RWPE2 (cell line): ENCODE measurements at places on chromosomes 7 and 10.

DNA sequence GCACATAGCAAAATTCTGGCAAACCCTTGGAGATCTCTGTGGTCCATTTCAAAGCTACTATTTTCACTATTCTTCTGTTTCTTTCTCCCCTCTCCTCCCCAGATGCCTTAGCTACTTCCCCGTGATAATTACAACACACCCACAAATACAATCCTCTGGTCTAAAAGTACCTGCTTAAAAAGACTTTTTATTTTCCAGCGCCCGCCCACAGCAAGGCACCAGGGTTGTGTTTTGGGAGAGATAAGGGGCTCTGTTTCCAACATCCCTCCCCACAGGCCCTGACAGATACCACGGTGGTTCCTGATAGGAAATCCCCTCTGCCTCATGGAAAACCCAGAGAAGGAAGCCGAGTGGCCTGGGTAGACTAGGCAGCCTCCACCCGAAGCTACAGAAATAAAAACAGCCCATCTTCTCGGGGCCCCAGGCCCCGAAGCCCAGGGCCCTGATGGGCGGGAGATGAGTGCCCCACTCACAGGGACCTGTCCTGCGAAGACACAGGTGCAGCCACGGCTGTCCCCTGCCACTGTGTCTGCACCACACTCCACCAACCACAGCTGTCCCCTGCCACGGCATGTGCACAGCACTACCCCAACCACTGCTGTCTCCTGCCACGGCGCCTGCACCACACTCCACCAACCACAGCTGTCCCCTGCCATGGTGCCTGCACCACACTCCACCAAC is 19.7 kb downstream of the CALML5 start:
- DNase-seq = no peak
- H3K4me1 ChIP-seq = peaks cover 3% of the 10 kb centered on the region
- H3K27ac ChIP-seq = no peak overlapping the region
- H3K36me3 ChIP-seq = no peaks in the 10 kb centered on the region
- no peaks in the 10 kb centered on the region for H3K27me3 ChIP-seq

DNA sequence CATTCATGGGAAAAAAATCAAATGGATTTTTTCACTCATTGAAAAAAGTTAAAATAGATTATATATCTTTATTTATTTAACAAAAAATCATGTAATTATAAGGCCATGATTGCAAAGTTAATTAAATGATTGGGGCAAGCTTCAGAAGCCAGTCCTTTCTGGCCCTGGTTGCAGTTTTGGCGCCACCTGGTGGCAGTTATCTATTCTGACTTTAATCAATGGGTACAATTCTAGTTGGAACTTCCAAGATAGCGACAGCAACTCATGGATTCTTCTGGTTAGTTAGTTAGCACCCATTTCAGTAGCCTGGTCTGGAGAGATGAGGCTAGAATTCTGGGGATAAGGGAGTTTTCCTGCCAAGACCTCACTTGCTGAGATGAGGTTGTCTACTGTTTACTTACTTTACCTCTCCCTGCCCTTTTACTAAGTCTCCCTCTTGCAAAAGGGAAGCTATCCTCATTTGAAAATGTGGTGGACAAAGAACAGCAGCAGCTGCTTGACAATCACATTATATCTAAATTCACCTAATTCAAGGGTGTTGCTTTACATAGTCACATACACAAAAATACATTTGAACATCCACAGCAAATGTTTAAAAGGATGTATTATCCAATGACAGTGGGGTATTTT is 42.3 kb downstream of the NOC3L start:
- H3K4me1 ChIP-seq = no peaks in the 10 kb centered on the region
- H3K36me3 ChIP-seq = peaks cover 16% of the 10 kb centered on the region; the same call in 1 of the 2 replicates
- no peak for DNase-seq
- no peaks in the 10 kb centered on the region for H3K27me3 ChIP-seq
- no peak overlapping the region for H3K4me3 ChIP-seq
- H3K27ac ChIP-seq = no peak overlapping the region

GRCh38 chr10:6739530-6740174 is 159.6 kb upstream of the PRKCQ start:
- H3K4me3 ChIP-seq = no peak overlapping the region
- H3K36me3 ChIP-seq = peaks cover 12% of the 10 kb centered on the region
- no peak for DNase-seq
- peak overlapping the region; percentile 86 for H3K27ac ChIP-seq
- no peaks in the 10 kb centered on the region for H3K27me3 ChIP-seq

- H3K4me1 ChIP-seq = peaks cover 10% of the 10 kb centered on the region
- peaks cover 22% of the 10 kb centered on the region for H3K36me3 ChIP-seq
- peak overlapping the region; percentile 75 for H3K27ac ChIP-seq
- peak overlapping the region; percentile 71 for H3K4me3 ChIP-seq
Observed at GRCh38 chr10:33335551-33335800, 1.0 kb upstream of the NRP1 start.

- no peak overlapping the region for H3K27ac ChIP-seq
- H3K4me1 ChIP-seq = no peaks in the 10 kb centered on the region
- H3K4me3 ChIP-seq = no peak overlapping the region
- H3K36me3 ChIP-seq = no peaks in the 10 kb centered on the region
Observed at GRCh38 chr7:16264036-16264819, 157.1 kb downstream of the CRPPA start.

- H3K27ac ChIP-seq = no peak overlapping the region
- no peaks in the 10 kb centered on the region for H3K4me1 ChIP-seq
- no peak for DNase-seq
- no peaks in the 10 kb centered on the region for H3K36me3 ChIP-seq
- no peaks in the 10 kb centered on the region for H3K27me3 ChIP-seq
Observed at GRCh38 chr7:25765110-25765655, 386.8 kb upstream of the NFE2L3 start.

- no peaks in the 10 kb centered on the region for H3K27me3 ChIP-seq
- H3K36me3 ChIP-seq = peaks cover 29% of the 10 kb centered on the region
- H3K4me1 ChIP-seq = peaks cover 8% of the 10 kb centered on the region
Observed at GRCh38 chr10:118729641-118730258, 25.0 kb downstream of the CACUL1 start.

- H3K4me3 ChIP-seq = no peak overlapping the region
- H3K4me1 ChIP-seq = peaks cover 18% of the 10 kb centered on the region
- H3K27ac ChIP-seq = no peak overlapping the region
- no peaks in the 10 kb centered on the region for H3K27me3 ChIP-seq
- no peak for DNase-seq
Observed at GRCh38 chr10:122327237-122328206, 47.0 kb upstream of the PLEKHA1 start.

- no peak overlapping the region for H3K27ac ChIP-seq
- no peak for DNase-seq
- H3K27me3 ChIP-seq = no peaks in the 10 kb centered on the region
- H3K4me3 ChIP-seq = no peak overlapping the region
- no peaks in the 10 kb centered on the region for H3K36me3 ChIP-seq
Observed at GRCh38 chr7:99599836-99600235, 1.8 kb downstream of the TMEM225B start.

DNA sequence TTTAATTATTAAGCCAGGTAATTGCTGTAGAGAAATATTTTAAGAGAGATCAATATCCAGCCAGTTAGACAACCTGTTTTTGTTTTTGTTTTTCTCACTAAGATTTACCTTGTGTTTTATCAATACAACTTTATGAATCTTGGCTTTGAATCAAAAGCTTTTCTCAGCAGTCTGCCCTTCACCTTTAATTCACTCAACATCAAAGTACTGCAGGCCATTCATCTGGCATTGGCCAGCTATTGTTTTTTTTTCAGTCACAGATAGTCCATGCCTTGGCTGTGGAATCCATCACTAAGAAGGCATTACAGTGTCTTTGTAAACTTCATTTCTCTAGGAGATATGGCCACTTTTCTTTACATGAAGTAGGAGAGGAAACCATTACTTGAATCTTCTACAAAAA is 20.2 kb downstream of the SGCE start:
- no peaks in the 10 kb centered on the region; the same call in 1 of the 2 replicates for H3K36me3 ChIP-seq
- H3K4me1 ChIP-seq = peaks cover 22% of the 10 kb centered on the region
- no peaks in the 10 kb centered on the region for H3K27me3 ChIP-seq

DNA sequence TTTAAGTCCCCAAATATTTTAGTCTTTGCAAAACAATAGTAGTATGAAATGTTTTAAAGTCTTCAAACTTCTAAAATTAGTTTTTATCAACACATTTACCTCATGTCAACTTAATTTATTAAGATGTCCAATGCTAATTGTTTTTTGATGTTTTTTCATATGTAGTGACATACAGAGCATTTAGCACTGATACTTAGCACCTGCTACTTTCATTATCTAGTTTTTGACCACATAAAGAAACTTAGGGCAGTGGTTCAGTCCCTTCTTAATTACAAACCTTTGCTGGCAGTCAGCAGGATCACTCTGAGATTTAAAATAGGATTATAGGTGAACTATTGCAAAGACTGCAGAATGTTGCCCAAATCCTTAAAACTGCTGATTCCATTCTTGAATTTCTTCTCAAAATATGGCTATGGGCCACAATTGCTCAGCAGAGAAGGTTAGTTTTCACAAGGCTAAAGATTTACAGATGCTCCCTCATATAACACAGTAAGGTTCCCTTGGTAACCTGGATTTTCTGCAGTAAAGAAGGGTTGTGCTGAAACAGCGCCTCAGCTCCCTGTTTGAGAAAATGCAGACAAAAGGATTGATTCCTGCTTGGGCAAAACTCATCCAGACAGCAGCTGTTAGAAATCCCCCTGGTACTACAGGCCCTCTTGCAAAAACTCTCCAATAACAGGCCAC is 3.4 kb downstream of the GPR85 start:
- H3K27me3 ChIP-seq = peaks cover 7% of the 10 kb centered on the region
- H3K27ac ChIP-seq = no peak overlapping the region
- DNase-seq = no peak
- H3K4me3 ChIP-seq = no peak overlapping the region
- H3K4me1 ChIP-seq = peaks cover 7% of the 10 kb centered on the region

GRCh38 chr7:108869070-108869469 is 299.4 kb downstream of the DNAJB9 start:
- H3K4me1 ChIP-seq = no peaks in the 10 kb centered on the region
- no peak overlapping the region for H3K4me3 ChIP-seq
- DNase-seq = no peak
- H3K27me3 ChIP-seq = no peaks in the 10 kb centered on the region

DNA sequence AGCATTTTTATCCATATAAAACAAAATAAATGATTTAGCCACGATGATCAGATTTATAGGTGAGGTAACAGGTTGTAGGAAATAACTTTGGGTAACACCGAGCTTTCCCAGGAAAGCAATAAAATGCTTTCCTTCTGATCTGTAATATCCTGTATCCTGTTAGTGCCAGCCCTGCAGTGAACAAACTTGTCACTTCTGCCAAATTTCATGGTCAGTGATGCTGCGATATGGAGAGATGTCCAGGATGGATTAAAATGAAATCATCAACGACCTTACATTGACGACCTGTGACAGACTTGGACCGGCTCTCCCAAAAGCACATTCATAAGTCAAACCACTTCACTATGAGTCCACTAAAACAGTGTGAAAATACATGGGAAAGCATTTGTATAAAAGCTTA is 608.0 kb upstream of the NRP1 start:
- no peak overlapping the region for H3K27ac ChIP-seq
- H3K27me3 ChIP-seq = no peaks in the 10 kb centered on the region
- no peak overlapping the region for H3K4me3 ChIP-seq
- no peaks in the 10 kb centered on the region for H3K36me3 ChIP-seq
- no peak for DNase-seq

DNA sequence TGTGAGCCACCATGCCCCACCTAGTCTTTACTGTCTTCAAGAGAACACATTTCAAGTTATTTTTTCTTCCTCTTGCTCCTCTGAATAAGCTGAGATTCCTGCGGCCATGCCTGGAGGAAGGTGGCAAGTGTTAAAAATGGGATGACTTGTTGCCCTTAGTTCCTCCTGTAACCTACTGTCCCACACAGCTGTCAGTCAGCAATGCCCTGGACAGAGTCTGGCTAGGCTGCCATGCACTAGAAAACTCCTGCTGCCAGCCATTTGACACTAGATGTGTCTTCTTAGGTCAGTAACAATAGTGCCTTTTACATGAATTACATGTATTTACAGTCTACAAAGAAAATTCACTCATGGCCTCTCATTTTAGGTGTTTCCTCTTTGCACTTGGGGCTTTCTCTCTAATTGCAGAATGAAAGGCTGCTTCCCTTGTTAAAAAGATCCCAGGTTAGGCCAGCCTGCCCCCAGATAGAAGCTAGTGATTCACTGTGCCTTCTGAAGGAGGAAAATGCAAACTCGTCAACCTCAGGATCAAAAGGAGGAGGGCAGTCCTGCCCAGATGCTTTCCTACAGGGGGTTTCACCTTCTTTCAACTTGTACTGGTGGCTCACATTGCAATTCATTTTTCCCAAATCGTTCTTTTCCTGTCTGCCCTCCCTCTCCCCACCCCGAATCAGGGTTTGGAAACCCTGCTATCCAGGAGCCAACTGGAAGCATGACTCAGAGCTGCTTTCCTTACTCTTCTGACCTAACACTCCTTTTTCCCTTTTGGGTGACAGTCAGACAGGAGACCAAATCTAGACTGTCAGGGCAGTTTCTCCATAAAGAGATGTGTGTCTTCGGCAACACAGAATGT is 136.6 kb downstream of the SPAG6 start:
- no peak for DNase-seq
- H3K27me3 ChIP-seq = peaks cover 5% of the 10 kb centered on the region
- no peaks in the 10 kb centered on the region for H3K4me1 ChIP-seq
- H3K27ac ChIP-seq = no peak overlapping the region
- H3K4me3 ChIP-seq = no peak overlapping the region

GRCh38 chr10:103598654-103599115 is 105.2 kb downstream of the NEURL1 start:
- DNase-seq = no peak
- no peaks in the 10 kb centered on the region for H3K27me3 ChIP-seq
- no peak overlapping the region for H3K27ac ChIP-seq
- peaks cover 15% of the 10 kb centered on the region for H3K36me3 ChIP-seq
- no peaks in the 10 kb centered on the region for H3K4me1 ChIP-seq
- H3K4me3 ChIP-seq = no peak overlapping the region

DNA sequence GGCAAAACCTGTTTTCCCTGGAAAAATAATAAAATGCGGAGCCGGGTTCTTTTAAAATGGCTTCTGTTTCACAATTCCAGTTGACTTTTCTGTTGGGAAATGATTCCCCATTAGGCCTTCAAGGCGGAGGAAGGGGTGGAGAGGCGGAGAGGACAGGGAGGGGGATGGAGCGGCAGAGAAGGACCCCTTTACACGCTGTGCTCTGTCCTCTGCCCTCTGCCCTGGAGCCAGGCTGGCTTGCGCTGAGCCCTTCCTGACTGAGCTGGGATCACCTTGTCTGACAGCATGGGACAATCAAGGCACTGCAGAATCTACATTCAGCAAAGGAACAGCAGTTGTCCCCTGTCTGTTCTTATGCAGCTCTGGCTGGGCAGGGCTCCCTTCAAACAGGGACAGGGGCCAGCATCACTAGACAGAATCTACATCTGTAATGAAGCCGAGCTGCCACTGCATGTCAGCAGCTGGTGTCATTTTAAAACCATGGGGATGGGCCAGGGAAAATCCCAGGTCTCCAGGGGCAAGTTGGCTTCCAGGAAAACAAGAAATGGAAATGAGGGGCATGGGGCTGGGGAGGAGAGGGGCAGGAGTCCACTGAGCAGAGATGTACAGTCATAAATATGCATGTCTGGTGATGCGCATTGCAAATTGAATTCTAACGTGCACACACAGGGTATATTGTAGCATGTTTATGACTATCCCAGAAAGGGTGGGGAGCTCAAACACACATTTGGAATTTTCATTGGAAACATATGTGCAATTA is 120.0 kb downstream of the MKX start:
- no peak overlapping the region for H3K4me3 ChIP-seq
- H3K36me3 ChIP-seq = no peaks in the 10 kb centered on the region
- H3K4me1 ChIP-seq = no peaks in the 10 kb centered on the region
- H3K27me3 ChIP-seq = no peaks in the 10 kb centered on the region

GRCh38 chr10:93807371-93807770 is 49.6 kb downstream of the LGI1 start:
- H3K36me3 ChIP-seq = no peaks in the 10 kb centered on the region
- no peak overlapping the region for H3K4me3 ChIP-seq
- no peaks in the 10 kb centered on the region for H3K27me3 ChIP-seq
- DNase-seq = no peak

GRCh38 chr10:62850646-62851045 is 34.5 kb upstream of the EGR2 start:
- DNase-seq = no peak
- H3K36me3 ChIP-seq = no peaks in the 10 kb centered on the region
- no peaks in the 10 kb centered on the region for H3K4me1 ChIP-seq
- no peak overlapping the region for H3K27ac ChIP-seq
- no peaks in the 10 kb centered on the region for H3K27me3 ChIP-seq
